ENCODE measurements at places on chromosomes 16 and 17. TPM values are rescaled to one million over a fixed set of nuclear protein-coding genes. Genes with fewer than 3 reads are reported as not detected.

The SRCIN1 gene
- total RNA-seq = 2.5 TPM

The KIF19 gene
- 0.73 TPM for total RNA-seq

The KRT33A gene
- not detected for total RNA-seq

The ZNF747 gene
- 10.5 TPM for total RNA-seq

The CCL16 gene
- not detected for total RNA-seq

The SLC9A5 gene
- total RNA-seq = 1.7 TPM

The PARD6A gene
- 2.3 TPM for total RNA-seq

The SGF29 gene
- total RNA-seq = 21.6 TPM

The FAM171A2 gene
- 0.12 TPM for total RNA-seq

The CETP gene
- total RNA-seq = 0.22 TPM

The NPIPA2 gene
- total RNA-seq = 3.9 TPM

The BAIAP3 gene
- total RNA-seq = 5.7 TPM

The IRF8 gene
- 36.5 TPM for total RNA-seq

The CIBAR2 gene
- not detected for total RNA-seq

The IRX6 gene
- not detected for total RNA-seq

The CDH11 gene
- total RNA-seq = 6.4 TPM

The POLR2C gene
- 50.0 TPM for total RNA-seq

The SLC5A11 gene
- total RNA-seq = 2.4 TPM

The PRR35 gene
- total RNA-seq = not detected

The GAS2L2 gene
- not detected for total RNA-seq

The KRT13 gene
- total RNA-seq = 3.7 TPM

The KLHL10 gene
- not detected for total RNA-seq

The ADAD2 gene
- total RNA-seq = 0.14 TPM

The CDRT15 gene
- not detected for total RNA-seq

The PCYT2 gene
- 36.0 TPM for total RNA-seq

The MFAP4 gene
- total RNA-seq = 19.0 TPM

The GCGR gene
- total RNA-seq = 0.22 TPM

The THRA gene
- total RNA-seq = 114 TPM

The BBS2 gene
- 33.4 TPM for total RNA-seq

The ITGAL gene
- 8.1 TPM for total RNA-seq

The COTL1 gene
- total RNA-seq = 120 TPM

The WWP2 gene
- total RNA-seq = 70.2 TPM

The CACNA1G gene
- total RNA-seq = 0.32 TPM

The CTRB1 gene
- not detected for total RNA-seq

The FN3K gene
- 45.5 TPM for total RNA-seq

The AANAT gene
- total RNA-seq = not detected

The ZNF385C gene
- total RNA-seq = 0.41 TPM

The GPR139 gene
- total RNA-seq = not detected

The CAVIN1 gene
- total RNA-seq = 246 TPM

The FBXO39 gene
- not detected for total RNA-seq
